ENCODE measurements at places on chromosomes 16 and 17. TPM values are rescaled to one million over a fixed set of nuclear protein-coding genes. Genes with fewer than 3 reads are reported as not detected.
A peak's percentile ranks its signal among the peaks of the same experiment; 100 is the strongest.

DNA sequence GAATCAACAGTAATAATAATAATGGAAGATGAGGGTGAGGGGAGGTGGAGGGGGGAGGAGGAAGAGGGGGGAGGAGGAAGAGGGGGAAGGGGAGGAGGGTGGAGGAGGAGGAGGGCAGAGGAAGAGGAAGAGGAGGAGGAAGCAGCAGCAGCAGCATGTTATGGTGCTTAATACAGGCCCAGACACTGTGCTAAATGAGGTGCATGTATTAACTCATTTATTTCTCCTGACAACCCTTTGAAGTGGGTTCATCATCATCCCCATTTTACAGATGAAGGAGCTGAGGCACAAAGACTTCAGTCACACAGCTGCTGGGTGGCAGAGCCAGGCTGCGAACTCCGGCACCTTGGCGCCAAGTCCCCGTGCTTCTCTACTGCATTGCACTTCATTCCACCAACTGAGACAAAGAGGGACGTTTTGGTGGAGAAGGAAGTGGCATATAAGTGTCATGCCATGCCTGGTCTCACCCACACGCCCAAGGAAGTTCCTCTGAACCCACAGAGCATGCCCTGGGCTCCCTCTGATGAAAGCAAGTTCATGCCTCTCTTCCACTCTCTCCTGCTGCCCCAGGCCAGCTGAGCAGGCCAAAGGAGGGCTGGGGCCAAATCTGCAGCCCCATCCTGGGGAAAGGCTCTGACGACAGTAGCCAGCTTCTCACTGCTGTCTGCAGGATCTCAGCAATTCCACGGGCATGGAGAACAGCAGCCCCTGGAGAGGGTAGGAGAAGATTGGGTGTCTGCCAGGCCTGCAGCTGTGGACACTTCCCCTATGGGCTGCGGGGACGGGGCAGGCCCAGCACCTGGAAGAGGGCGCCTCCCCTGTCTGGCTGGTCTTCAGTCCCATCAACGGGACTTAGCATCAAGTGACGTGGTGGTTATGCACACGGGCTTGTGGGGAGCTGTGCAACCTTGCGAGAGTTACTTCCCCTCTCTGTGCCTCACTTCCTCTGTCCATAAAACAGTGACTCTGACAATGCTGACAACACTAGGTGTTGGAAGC, 21.8 kb downstream of the XYLT1 start:
- peak; percentile 34 for DNase-seq

DNA sequence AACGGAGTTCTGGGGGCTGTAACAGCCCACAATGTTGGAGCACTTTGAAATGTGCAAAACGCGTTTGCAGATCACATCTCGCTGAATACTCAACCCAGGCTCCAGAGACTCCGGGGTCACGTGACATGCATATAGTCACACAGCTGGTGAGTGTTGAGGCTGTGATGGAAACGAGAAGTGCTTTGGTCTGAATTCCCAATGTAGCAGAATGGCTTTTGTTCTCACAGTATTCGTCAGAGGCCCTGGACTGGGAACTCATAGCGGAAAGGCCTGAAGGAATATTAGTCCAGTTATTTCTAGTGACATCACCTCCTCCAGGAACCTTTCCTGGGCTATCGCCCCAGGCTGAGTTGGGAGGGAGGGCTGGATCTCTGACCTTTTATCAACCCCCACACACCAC, 95.8 kb upstream of the CRHR1 start:
- no peak for DNase-seq

GRCh38 chr17:44518032-44518431, 14.8 kb upstream of the GPATCH8 start:
- DNase-seq, result no peak

DNA sequence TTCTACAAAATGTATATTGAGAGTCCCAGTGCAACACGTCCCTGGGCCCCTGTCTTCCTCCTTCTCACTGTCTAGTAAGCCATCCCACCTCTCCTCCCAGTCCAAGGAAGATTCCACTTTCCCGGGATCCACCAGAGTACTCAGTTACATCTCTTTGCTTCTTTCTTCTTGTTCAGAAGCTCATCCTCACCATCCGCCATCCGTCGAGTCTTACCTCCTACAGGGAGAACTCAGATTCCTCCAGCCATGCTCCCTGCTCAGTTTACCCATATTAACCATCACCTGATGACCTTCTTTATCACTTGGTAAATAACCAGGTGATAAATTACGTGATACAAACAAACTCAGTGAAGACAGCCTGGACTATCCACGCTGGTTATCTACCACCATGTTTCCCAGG, 57.1 kb downstream of the CYTH1 start:
- no peak for DNase-seq

GRCh38 chr16:15506441-15506840, 72.1 kb downstream of the BMERB1 start:
- DNase-seq, result no peak

- no peak for DNase-seq
Measured at GRCh38 chr16:72317446-72317845, 145.5 kb upstream of the PMFBP1 start.

- no peak for DNase-seq
Measured at GRCh38 chr17:9266697-9267117, 245.4 kb downstream of the NTN1 start.

DNA sequence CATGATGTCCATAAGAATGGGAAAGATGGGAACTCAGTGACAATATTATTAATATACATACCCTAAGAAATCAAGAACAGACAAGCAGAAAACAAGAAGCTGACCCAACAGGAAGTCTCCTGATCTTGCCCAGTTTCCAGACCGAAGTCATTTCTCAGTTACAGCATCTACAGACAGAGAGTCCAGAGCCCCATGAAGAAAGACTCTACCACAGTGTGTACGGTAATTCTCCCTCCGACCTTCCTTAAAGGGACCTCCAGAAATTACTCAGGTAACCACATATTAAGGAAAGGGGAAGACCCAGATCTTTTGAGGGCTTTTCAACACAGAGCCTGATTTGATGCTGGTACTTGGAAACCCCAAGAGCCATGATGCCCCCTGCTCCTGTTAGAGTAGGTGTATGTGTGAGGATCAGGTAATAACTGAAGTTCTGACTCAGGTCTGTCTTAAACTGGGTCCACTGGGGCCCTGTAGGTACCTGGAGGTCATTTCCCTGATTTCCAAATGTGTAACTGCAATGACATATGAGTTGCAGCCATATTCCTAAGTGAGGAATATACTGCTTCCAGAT, 132.4 kb downstream of the ABCA8 start:
- no peak for DNase-seq

DNA sequence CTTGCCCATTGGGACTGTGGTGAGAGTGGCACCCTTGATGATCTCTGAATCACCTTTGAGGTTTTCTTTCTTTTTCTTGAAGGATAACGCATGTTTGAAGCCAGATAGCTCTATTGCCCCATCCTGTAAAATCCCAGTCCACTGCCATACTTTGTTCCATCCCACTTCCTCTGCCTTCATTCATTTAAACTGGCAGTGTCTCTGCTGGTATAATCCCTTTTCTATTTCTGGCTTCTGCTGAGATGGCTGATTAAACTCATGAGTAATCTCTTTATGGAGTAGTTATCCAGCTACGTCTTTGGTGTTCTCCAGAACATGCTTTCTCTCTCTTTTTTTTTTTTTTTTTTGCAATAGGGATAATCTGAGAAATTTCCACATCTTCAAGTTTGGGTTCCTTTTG, 656.5 kb upstream of the SALL1 start:
- DNase-seq, result no peak

- no peak for DNase-seq
Measured at GRCh38 chr17:78494696-78495330, 82.4 kb downstream of the DNAH17 start.

- DNase-seq, result no peak
Measured at GRCh38 chr16:9874219-9874618, 308.0 kb downstream of the GRIN2A start.

DNA sequence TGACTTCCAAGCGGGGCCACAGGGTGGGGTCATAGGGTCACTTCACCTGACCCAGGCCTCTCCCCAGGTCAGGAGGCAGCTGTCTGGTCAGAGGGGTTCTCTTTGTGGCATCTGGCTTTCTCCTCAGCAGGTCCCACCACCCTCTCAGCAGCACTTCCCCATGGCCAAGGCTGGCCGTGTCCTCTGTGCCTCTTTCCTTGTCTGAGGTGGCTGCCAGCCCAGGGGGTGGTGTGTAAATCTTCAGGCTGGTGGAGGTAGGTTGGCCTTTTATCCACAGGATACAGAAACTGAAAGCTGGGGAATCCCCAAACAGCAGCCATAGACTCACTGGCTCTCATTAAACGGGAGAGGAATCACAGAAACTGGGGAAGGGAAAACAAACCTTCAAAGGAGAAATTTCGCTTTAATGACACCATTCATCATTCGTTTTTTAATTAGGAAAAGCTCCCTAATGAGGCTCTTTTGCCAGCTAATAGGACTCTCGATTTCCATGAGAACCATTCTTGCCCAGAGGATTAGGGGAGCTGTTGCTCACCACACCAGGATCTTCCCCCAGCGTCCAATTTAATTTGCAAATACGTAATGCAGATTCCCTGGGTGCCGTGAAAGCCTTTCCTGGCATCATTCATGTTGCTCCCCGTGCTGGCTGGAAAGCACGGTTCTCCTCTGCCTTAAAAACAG, 18.0 kb downstream of the C17orf75 start:
- no peak for DNase-seq

- no peak for DNase-seq
Measured at GRCh38 chr17:79558091-79558900, 52.6 kb downstream of the RBFOX3 start.

- no peak for DNase-seq
Measured at GRCh38 chr17:70919241-70919640, 749.9 kb downstream of the KCNJ2 start.

DNA sequence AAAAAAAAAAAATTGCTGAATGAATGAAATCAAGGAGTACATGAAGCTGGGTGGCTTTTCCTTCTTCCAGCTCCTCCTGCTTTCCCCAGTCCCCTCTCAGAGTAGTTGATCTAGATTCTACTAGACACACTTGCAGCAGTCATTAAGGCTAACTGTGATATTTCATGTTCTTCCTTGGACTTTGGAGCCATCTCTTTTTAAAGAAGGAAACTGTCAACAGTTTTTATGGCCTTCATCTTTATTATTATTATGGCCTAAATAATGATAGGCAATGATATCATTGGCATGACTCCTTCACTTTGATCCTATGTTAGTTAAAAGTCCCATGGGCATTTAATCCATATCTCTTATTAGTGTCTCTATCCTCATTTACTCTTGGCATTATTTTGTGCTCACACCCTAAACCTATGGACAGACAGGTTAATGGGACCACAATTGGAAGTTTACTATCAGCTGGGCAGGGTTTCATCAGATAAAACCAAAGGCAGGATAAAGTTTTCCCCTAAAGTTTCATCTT, 9.7 kb downstream of the C17orf78 start:
- no peak for DNase-seq

DNA sequence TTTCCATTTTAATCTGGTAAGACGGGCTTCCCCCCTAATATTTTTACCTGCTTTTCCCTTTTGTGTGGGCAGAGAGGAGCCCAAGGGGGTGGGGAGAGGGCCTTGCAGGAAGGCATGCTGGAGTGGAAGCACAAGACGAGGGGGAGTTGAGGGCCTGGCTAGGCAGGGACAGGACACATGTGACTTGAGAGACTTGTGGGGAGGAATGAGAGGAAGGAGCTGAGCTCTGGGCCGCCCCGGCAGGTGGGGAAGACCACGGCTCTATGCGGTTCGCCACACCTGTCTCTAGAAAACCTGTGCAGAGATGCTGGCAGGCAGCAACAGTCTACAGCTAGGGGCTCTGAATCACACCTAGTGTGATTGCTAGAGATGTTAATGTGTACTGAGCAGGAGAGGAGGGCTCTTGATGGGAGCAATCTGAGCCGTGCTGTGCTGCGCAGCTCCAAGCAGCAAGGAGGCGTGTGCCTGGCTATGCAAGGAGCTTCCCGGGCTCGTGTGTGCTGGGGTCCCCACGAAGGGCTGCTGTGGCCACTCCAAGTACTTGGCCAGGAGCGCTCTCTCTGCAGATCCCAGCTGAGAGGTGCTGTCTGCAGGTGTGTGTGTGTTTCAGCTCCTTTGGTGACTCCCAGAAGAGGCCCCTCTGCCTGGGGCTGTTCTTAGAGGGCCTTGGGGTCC, 50.2 kb downstream of the PDPK1 start:
- DNase-seq, result peak; percentile 7

DNA sequence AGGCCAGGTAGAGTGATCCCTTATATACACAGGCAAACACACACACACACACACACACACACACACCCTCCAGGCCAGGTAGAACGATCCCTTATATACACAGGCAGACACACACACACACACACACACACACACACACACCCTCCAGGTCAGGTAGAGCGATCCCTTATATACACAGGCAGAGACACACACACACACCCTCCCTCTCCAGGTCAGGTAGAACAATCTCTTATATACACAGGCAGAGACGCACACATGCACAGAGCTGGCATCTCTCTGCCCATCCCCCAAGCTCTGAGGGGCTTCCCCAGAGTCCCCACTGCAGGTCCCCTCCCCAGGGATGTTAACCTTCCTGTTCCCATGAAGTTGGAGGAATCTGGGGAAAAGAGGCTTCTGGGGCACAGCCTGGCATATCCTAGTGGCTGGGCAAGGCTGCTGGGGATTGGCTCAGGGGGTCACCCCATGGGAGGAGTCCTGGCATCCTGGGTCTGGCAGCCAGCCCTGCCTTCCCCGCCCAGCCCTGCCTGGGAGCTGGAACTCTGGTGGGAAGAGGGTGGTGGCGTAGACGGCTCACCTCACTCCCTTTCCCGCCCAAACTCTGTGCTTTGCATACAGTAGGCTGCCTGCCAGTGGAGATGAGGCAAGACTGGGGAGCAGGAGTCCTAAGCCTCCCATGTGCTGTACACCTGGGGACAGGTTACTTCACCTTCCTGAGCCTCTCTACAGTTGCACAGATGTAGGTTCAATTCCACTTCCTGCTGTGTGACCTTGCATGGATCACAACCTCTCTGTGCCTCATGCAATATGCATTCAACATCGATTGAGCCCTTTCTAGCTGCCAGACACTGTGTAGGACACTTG, 41.8 kb downstream of the TEKT5 start:
- no peak for DNase-seq

DNA sequence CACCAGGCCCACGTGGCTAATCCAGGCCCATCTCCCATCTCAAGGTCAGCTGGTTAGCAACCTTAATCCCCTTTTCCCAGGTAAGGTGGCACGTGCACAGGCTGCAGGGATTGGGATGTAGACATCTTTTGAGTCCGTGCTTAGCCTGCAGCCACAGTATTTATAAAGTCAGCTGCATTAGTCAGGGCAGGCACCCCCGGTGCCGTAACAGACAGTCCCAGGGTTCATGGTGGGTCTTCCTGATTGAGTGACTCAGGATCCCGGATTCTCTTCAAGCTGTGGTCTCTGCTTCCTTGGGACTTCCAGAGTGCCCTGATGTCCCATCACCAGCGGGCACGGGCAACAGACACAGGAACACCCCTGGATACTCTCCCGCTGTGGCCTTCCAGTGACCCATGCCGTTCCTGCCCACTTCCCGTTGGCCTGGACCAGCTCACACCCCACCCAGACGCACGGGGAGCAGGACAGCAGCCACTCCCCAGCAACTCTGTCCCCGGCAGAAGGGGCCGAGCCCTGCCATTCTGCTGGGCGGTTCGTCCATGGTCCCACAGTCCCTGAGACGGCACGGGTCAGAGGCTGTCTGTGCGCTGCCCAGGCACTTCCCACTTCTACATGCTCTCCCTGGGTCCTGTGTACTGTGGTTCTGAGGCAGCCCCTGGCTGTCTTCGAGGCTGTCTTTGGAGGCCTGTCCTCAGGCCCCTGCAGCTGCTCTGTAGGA, 248.6 kb upstream of the GSE1 start:
- no peak for DNase-seq

The CDH1 gene
- 0.08 TPM for polyA plus RNA-seq

The E4F1 gene
- polyA plus RNA-seq, result 20.4 TPM

The KRT24 gene
- polyA plus RNA-seq, result not detected

The C17orf107 gene
- polyA plus RNA-seq, result 0.69 TPM

The MYO15A gene
- polyA plus RNA-seq, result 0.30 TPM

The LRRC46 gene
- 0.17 TPM for polyA plus RNA-seq

The PRMT7 gene
- polyA plus RNA-seq, result 37.4 TPM

The ASPA gene
- 0.26 TPM for polyA plus RNA-seq

The ACSF3 gene
- 12.2 TPM for polyA plus RNA-seq

The DLX4 gene
- polyA plus RNA-seq, result 0.03 TPM

Measured in heart left ventricle (tissue), 16 donors.